Glutamatergic neuron (in vitro differentiated cells): ENCODE measurements at places on chromosomes 5 and 9. TPM values are rescaled to one million over a fixed set of nuclear protein-coding genes. Genes with fewer than 3 reads are reported as not detected.

The SHISAL2B gene
- not detected for total RNA-seq

The MINAR2 gene
- 0.34 TPM for total RNA-seq

The WNT8A gene
- not detected for total RNA-seq

The IL3 gene
- not detected for total RNA-seq

The QRFP gene
- total RNA-seq: not detected

The ORM2 gene
- not detected for total RNA-seq

The NUDT2 gene
- 7.2 TPM for total RNA-seq

The ACOT12 gene
- total RNA-seq: not detected

The ANKRD55 gene
- not detected for total RNA-seq

The CAMK4 gene
- total RNA-seq: 33.7 TPM

GRCh38 chr5:132457371-132458225 is 33.0 kb downstream of the IRF1 start:
- DNase-seq: no peak

- DNase-seq: no peak
Observed at GRCh38 chr5:153952893-153953292, 85.8 kb downstream of the FAM114A2 start.

DNA sequence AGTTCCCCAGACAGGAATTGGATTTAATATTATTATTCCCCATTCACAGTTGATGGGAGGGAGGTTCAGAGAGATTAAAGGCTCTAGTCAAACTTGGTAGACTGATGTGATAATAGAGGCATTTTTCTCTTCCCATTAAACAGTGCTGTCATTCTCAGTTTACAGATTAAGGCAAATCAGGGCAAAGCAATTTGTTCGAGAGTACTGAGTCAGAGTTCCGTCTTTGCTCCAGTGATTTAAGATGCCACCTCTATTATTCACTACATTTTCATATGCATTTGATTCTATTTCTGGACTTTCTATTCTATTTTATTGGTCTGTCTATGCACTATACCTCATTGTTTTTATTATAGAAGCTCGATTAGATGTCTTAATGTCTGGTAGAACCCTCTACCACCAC is 201.0 kb upstream of the RAI14 start:
- DNase-seq: no peak

DNA sequence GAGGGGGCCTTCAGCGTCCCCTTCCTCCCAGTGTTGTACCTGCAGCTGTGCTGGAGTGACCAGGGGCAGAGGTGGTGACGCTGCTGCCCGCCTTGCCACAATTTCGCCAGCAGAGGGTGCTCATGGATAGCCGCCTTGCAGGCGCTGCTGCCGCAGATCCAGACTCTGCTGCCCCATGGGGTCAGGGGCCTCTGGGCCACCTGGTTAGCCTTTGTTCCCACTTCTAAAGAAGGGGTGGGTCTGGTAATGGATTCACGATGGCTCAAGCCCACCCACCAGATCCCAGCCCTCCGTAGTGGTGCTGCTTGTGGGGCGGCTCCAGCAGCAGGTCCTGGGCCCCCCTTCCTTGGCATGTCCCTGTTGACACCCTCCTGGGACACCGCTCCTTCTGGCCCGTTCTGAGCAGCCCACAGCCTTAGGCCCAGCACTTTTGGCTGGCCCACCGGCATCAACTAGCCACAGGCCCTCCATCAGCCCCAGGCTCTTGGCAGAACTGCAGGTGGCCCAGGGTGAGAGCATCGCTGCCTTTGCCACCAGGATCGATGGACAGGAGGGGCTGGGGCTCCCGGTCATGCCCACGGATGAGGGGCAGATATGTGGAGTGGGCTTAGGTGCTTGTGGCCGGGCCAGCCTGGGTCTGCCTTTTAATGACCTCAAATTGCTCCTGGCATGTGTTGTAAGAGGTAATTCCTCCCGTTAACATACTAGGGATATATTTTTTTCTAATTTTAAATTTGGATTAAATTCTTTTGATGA is 57.2 kb downstream of the COL5A1 start:
- peak; percentile 89 for DNase-seq

DNA sequence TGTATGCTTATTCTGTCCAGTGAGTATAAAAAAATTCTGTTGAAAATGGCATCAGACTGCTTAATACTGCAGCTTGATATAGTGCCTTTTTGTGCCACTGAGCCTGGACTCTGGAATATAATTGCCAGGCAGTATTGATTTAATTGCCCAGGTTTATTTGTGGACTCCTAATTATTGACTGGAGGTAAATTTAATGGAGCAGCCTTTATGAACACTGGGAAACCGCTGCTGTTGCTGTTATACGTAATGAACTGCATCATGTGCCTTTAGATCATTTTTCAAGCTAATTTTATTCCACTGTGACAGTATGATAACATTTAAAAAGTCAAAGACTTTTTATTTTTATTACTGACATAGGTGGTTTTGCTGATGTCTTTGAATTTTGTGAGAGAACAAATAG is 90.2 kb upstream of the SH3GL2 start:
- no peak for DNase-seq

GRCh38 chr5:130277522-130277921 is 373.3 kb downstream of the CHSY3 start:
- no peak for DNase-seq

DNA sequence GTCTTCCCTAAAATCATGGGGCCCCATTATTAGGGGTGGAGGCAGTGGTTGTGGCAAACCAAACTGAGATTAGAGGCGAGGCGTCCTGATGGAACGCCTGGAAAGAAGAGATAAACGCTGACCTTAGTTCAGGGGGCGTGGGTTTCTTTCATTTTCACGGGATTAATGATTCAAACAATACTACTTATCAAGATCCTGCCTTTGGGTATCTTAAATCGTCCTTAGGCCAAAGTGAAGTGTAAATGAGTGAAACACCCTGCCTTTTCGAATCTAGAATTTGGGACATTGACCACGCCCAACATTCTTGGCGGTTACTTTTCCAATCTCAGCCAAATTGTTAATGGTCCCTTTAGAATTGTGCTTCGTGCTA is 1.0 kb upstream of the UBTD2 start:
- no peak for DNase-seq

GRCh38 chr9:100397529-100398266 is 29.2 kb upstream of the MSANTD3 start:
- DNase-seq: no peak

GRCh38 chr5:15008476-15008875 is 136.9 kb upstream of the ANKH start:
- DNase-seq: peak; percentile 29

GRCh38 chr9:131800843-131801242 is 61.0 kb upstream of the RAPGEF1 start:
- no peak for DNase-seq

DNA sequence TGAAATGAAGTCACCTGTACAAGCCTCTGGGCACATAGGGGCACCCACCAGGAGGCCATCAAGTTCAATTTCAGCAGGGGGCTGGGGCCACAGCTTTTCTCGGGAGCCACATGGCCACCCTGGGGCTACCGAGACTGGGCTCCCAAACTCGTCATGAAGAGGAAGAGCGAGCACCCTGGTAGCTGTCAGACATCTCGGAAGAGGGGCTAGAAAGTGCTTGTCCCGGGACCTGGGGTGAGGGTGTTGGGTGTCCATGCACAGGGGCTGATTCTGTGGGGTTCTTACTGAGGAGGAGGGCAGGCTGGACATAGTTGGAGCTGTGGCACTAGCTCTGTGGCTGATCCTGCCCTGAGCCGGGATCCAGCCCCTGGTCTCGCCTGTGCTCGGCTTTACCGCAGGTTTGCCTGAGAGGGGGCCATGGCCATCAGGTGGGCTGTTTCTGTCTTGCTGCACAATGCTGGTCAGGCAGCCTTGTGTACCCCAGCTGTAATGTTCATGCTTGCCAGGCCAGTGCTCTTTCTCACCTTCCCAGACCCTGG is 70.3 kb downstream of the PHF2 start:
- peak; percentile 12 for DNase-seq

GRCh38 chr5:8434501-8434900 is 565.6 kb downstream of the MTRR start:
- DNase-seq: no peak

- no peak for DNase-seq
Observed at GRCh38 chr9:129762985-129763926, 10.4 kb upstream of the PTGES start.

DNA sequence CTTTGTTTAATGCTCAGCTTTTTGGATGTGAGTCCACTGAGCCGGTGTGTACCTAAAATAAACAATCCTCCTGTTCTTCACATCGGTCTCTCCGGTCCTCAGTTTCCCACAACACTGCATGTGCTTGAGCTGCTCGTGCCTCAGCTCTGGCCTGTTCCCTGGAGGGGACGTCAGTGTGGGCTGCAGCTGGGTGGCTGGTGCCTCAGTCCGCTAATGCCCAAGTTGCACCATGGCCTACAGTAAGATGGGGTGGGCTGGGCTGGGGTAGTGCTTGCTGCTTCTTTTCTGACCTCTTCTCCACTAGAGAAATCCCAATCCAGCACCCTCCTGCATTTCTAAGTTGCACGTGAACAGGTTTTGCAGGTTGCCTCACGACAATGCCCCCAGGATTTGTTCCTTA is 595 bp upstream of the BTNL9 start:
- no peak for DNase-seq

GRCh38 chr5:69217548-69218526 is 16.8 kb upstream of the CDK7 start:
- DNase-seq: peak; percentile 99

GRCh38 chr9:87874304-87874623 is 8.4 kb upstream of the SPATA31E1 start:
- no peak for DNase-seq

DNA sequence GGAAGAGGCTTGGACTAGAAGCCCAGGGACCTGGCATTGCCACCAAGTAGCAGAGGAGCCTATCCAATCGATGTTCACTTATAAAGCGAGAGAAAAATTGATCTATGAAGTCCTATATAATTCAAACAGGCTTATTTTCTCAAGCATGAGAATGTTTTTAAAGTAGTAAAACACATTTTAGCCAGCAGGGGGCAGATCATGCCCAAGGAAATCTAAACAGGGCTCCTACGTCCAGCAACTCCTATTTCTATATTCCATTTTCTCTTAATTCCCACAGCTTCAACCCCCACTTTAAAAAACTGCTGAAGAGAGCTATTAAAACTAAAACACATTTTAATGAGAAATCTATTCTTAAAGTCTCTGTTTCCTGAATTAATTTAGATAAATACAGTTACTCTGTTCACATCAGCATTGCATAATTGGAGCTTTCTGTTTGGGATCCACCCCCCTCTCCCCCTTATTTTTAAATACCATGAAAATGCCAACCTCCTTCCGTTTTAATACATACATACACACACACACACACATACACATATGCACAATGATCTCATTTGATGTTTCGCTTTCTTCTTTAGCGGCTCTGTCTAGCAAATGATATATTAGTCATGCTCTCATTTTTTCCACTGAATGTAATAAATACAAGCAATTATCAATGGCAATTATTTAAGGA is 144.9 kb downstream of the MYO10 start:
- no peak for DNase-seq

DNA sequence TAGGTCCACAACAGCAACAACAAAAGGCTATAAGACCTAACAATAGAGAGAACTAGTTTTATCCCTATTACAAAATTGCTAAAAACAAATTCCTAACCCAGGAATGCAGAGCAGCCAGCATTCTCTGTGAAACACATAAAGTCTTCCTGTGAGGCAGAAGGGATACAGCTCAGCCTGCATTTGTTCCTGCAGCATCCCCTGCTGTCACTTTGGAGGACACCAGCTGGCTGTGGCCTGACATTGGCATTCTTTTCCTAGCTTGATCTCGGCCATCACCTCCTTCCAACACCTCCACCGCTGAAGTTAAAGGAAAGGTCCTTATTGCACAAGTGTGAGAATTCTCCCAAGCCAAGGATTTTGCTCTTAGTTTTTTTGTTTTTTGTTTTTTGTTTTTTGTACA is 186.1 kb downstream of the SNCAIP start:
- DNase-seq: peak; percentile 51

GRCh38 chr5:88925692-88926490 is 42.9 kb upstream of the MEF2C start:
- DNase-seq: no peak

DNA sequence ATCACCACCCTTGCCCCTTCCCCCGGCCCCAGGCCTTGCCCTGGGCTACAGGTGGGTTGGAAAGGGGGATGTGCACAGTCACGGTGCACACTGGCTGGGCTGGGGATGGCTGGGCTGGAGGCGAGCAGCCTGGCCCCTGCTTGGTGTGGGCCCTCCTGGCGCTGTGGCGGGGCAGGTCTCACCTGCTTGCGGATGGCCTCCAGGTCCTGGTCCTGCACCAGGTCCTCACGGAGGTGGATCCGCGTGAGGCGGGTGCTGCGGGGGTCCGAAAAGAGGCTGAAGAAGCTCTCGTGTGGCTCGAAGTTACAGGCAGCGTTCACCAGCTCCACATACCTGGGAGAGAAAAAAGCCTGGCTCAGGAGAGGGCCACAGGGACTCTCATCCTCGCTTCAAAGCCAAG is 18.1 kb downstream of the ZER1 start:
- no peak for DNase-seq

DNA sequence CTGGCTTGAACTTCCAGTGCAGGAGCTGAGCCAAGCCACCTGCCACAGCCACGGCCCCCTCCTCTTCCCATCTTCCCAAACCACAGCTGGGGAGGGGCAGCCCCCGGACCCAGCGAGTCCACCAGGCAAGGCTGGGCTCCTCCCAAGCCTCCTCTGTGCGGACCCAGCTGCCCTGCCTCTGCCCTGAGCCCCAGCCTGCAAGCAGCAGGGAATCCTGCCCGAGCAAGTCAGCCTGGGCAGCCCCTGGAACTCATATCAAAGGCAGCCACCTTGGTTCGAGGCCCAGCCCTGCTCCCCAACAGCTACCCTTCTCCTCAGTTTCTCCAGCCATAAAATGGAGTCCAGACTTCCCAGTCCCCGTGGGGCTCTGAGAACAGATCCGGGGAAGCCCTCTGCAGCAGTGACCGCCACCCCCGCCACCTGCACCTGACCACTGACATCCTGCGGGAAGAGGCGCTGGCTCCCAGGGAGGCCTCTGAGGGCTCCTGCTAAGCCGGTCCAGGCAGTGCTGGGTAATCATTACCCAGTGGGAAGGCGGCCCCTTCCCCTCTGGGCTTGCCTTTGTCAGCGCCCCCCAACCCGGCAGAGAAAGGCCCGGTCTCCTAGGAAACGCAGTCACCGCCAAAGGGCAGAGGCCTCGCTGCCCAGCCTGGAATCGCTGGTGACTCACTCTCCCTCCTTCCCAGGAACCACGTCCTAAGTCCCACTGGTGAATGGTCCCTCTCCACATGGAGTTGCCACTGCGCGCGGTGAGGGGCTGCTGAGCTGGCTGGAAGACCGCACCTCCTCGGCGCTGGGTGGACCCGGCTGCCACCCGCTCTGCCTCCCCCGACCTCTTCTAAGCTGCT is 1.5 kb downstream of the VAV2 start:
- no peak for DNase-seq

GRCh38 chr5:112419164-112419985 is at the start of gene EPB41L4A:
Gene EPB41L4A (minus strand): TSS chr5:112419277. CDS start chr5:112419039, 238 bp downstream.
- DNase-seq: peak; percentile 83

GRCh38 chr9:32378993-32379729 is 5.3 kb upstream of the ACO1 start:
- no peak for DNase-seq

- DNase-seq: no peak
Observed at GRCh38 chr5:1503241-1504068, 20.3 kb downstream of the LPCAT1 start.

DNA sequence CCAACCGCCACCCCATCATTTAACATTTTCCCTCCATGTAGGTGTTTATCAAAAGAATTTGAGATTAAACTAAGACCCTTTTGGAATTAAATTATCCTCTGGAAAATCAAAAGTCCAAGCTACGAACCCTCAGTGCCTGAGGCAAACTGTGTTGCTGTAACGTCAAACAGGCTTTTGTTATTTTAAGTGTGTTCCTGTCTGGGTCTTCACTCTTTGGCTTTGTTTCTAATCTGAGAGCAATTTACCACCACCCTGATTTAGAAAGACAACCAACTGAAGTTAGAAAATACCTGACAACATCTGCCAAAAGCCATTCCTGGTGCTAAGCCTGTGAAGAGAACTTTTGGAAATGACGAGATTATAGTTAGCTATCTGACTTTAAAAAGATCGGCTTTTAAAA is 199.9 kb downstream of the DIRAS2 start:
- no peak for DNase-seq
